Activated naive CD4-positive, alpha-beta T cell treated with anti-CD3 and anti-CD28 coated beads for 36 hours (primary cell): ENCODE measurements at places on chromosomes 7 and 10. TPM values are rescaled to one million over a fixed set of nuclear protein-coding genes. Genes with fewer than 3 reads are reported as not detected.

DNA sequence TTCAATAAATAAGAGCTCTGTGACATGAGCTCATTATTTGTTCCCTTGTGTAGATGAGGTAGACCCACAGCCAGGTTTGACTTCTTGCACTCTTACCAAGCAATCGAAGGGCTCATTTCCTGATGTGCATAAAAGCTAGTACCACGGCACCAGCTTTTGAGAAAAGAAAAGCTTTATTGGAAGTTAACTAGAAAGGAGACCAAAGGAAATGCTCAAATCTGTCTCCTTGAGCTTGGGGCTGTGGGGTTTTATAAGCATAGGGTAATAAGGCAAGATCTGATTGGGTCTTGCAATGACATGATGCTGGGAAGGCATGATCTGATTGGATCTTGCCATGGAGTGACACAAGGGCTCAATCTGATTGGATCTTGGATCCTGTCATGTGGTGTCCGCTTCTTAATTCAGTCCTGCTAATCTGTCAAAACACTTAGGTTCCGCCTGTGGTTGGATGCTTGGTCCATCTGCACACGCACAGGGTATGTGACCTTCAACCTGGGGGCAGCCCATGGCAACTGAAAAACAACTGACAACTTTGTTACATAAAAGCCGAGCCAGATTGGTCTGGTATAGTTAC is 47.8 kb upstream of the FRMD4A start:
- no peaks in the 10 kb centered on the region for H3K36me3 ChIP-seq
- no peak for DNase-seq
- H3K27me3 ChIP-seq: peaks cover 4% of the 10 kb centered on the region
- peaks cover 44% of the 10 kb centered on the region for H3K4me1 ChIP-seq
- H3K4me3 ChIP-seq: no peak overlapping the region

GRCh38 chr10:50416881-50417280 is 165.6 kb upstream of the ASAH2 start:
- H3K4me1 ChIP-seq: peaks cover 21% of the 10 kb centered on the region
- H3K36me3 ChIP-seq: peaks cover 2% of the 10 kb centered on the region
- no peak for DNase-seq
- no peak overlapping the region for H3K4me3 ChIP-seq
- H3K27ac ChIP-seq: no peak overlapping the region

DNA sequence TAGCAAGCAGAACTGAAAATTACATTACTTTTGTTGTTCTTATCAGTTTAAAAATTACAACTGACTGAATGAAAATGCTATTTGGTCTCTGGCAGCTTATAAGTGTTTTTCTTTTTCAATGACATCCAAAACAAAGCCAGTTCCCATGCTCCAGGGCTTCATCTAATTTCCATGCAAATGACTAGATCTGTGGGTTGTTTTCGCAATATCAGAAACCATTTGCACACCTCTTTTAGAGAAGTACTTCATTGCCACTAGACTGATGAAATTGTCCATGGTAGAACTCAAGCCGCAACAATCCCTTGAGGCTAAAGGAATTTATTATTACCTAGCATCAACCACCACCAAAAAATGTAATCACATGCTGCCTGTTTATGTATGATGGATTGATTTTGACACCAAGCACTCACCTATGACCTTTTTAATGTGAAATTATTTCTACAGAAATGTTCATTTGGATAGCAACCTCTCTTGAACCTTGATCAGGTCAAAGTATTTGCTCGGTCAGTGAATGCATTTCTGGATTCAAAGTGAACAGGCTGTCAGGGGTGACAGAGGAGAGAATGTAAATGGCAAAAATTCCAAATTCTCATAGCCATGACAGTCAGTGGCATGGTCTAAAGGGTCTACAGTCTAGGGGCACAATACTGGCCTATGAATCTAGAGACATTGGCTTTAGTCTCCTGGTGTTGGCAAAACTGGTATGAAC is 769.3 kb downstream of the SORCS1 start:
- no peaks in the 10 kb centered on the region for H3K4me1 ChIP-seq
- H3K4me3 ChIP-seq: no peak overlapping the region
- no peaks in the 10 kb centered on the region for H3K36me3 ChIP-seq
- H3K27ac ChIP-seq: no peak overlapping the region
- no peak for DNase-seq

- no peaks in the 10 kb centered on the region for H3K36me3 ChIP-seq
- no peak overlapping the region for H3K27ac ChIP-seq
- H3K4me1 ChIP-seq: peaks cover 6% of the 10 kb centered on the region
- no peak overlapping the region for H3K4me3 ChIP-seq
- no peak for DNase-seq
These were observed 25.8 kb downstream of the AKR1E2 start for GRCh38 chr10:4851846-4852245.

- no peak for DNase-seq
- H3K4me1 ChIP-seq: no peaks in the 10 kb centered on the region
- no peak overlapping the region for H3K27ac ChIP-seq
- no peaks in the 10 kb centered on the region for H3K36me3 ChIP-seq
- no peak overlapping the region for H3K4me3 ChIP-seq
These were observed 12.8 kb upstream of the CXCL12 start for GRCh38 chr10:44397476-44398225.

GRCh38 chr7:107953265-107953923 is 49.6 kb downstream of the LAMB1 start:
- no peak overlapping the region for H3K27ac ChIP-seq
- H3K36me3 ChIP-seq: no peaks in the 10 kb centered on the region
- no peak for DNase-seq

DNA sequence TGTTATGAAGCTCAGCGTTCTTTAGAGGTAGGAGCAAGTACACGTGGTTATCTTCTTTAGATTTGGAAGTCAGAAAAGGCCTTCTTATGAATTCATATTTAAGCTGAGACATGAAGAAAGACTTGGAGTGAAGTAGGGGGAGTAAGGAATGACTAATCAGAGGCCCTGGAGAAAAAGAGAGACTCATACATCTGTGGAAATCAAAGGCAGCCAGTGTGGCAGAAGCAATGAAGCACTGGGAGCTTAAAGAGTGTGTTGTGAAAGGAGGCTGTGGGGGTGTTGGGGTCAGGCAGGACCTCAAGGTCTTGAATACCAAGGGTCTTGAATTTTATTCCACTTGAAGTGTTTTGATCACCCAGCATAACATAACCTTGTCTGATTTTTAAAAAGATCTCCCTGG is 35.7 kb upstream of the FGL2 start:
- H3K27ac ChIP-seq: no peak overlapping the region
- no peaks in the 10 kb centered on the region for H3K27me3 ChIP-seq
- DNase-seq: no peak
- H3K36me3 ChIP-seq: peaks cover 9% of the 10 kb centered on the region
- H3K4me3 ChIP-seq: no peak overlapping the region

DNA sequence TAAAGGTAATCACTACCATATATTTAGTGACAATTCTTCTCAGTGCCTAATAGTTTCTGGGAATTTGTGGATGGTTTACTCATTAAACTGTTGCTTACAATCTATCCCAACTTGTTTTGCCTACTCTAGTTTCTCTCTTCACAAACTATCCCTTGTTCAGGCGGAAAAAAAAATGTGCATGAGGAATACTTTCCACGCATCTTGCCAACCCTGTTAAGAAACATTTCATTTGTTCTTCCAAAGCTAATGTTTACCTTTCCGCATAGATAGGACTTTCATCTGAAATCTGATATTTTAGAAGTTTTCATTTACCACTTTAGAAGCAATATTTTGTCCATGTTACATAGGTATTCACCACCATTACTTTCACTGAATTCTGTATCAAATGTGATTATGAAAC is 191.9 kb downstream of the MDFIC start:
- H3K4me3 ChIP-seq: no peak overlapping the region
- H3K27me3 ChIP-seq: no peaks in the 10 kb centered on the region
- no peak for DNase-seq
- no peaks in the 10 kb centered on the region for H3K36me3 ChIP-seq
- H3K4me1 ChIP-seq: no peaks in the 10 kb centered on the region

GRCh38 chr10:101050208-101051069 is 11.3 kb upstream of the KAZALD1 start:
- peaks cover 9% of the 10 kb centered on the region for H3K4me1 ChIP-seq
- H3K36me3 ChIP-seq: peaks cover 5% of the 10 kb centered on the region
- peak; percentile 81 for DNase-seq
- H3K4me3 ChIP-seq: no peak overlapping the region

GRCh38 chr7:151889406-151890354 is 12.8 kb upstream of the PRKAG2 start:
- H3K27ac ChIP-seq: no peak overlapping the region
- DNase-seq: no peak
- H3K4me3 ChIP-seq: no peak overlapping the region
- peaks cover 10% of the 10 kb centered on the region for H3K27me3 ChIP-seq

DNA sequence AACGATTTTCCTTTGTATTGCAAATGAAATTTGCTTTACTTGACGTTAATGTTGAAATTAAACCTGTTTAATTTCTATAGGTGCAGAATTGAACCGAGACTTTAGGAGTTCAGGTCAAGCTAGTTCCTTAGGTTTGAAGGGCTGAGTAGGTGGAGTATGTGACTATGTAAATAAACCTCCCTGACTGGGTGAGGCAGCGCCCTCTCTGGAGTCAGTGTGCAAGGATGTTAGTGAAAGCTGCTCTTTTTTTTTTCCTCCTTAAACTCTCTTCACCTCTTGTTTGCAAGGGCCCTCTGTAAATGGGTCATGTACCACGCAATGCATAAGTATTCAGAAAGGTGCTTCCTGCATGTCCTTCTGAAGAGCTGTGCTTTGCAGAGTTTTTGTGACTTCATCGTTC is 33.8 kb downstream of the GALNT17 start:
- H3K4me1 ChIP-seq: no peaks in the 10 kb centered on the region
- no peak for DNase-seq
- no peaks in the 10 kb centered on the region for H3K27me3 ChIP-seq
- no peaks in the 10 kb centered on the region for H3K36me3 ChIP-seq

GRCh38 chr10:74056050-74056818 is 58.3 kb downstream of the VCL start:
- H3K4me1 ChIP-seq: peaks cover 24% of the 10 kb centered on the region
- H3K27ac ChIP-seq: no peak overlapping the region
- H3K27me3 ChIP-seq: no peaks in the 10 kb centered on the region
- DNase-seq: peak; percentile 31
- no peak overlapping the region for H3K4me3 ChIP-seq

NPFFR1 gene
- total RNA-seq: not detected

RET gene
- total RNA-seq: not detected

ZNF804B gene
- total RNA-seq: not detected

DNAAF5 gene
- total RNA-seq: 26.2 TPM

TRDMT1 gene
- total RNA-seq: 6.5 TPM

ANAPC16 gene
- total RNA-seq: 127 TPM

CASD1 gene
- total RNA-seq: 16.4 TPM
